Esophagus muscularis mucosa (tissue), 4 donors: ENCODE measurements at places on chromosomes 11 and 22. TPM values are rescaled to one million over a fixed set of nuclear protein-coding genes. Genes with fewer than 3 reads are reported as not detected.

DNA sequence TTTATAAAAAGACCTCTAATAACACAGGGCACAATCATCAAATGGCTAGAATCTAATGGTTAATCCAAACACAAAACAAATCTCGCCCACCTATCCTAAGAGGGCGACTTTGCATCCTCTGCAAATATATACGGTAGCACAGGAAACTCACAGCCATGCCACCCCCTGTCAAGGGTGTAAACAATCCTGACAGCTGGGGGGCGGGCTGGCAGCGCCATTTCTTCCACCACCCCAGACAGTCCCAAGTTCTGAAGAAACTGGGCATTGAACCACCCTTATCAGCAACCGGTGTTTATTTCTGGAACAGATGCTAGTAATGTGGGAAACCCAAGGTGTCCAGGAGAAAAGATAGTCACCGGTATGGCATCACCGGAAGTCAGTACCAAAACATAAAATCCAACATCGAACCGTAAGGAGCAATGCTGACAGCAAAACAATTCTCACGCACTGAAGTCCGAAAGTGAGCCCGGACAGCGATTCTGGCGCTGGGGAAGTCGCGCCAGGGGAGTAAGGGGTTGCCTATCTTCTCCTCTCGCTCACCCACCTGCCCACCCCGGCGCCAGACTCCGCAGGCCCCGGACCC lies 825 bp downstream of the FBXO3 start:
- DNase-seq = no peak

GRCh38 chr11:45457649-45458048 lies 171.5 kb upstream of the SYT13 start:
- DNase-seq = no peak

GRCh38 chr11:15027011-15027410 lies 46.4 kb upstream of the CALCB start:
- DNase-seq = no peak

GRCh38 chr22:37032535-37033460 lies 13.3 kb downstream of the MPST start:
- DNase-seq = no peak

DNA sequence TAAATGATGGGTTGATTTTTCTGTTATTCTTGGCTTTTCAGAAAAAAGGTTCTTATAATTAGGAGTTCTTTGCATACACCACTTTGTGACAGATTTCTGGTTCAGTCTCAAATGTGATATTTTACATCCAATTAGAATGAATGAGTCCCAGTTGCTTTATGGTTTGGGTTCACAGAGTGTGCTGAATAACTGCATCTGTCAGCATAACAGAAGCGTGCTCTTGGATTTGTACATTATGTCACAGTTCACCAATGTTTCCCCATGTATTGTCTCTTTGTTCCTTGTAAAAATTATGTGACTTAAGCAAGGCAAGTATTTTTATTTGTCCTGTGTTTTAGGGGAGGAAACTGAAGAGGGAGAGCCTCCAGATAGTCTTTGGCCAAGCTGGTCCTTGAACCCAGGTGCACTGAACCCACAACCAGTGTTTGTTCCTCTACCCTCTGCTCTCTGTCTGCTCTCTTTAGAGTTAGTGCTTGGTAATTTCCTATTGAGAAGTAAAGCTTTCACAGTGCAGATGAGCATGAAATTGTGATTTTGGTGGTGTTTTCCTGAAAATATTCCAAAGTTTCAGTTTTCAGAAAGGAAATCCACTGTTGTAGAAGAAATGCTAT lies 107.5 kb downstream of the TBC1D22A start:
- no peak for DNase-seq

GRCh38 chr11:101448881-101449442 lies 134.8 kb downstream of the TRPC6 start:
- DNase-seq = no peak

- DNase-seq = no peak
Observed at GRCh38 chr22:23263651-23264555, 83.6 kb downstream of the BCR start.

DNA sequence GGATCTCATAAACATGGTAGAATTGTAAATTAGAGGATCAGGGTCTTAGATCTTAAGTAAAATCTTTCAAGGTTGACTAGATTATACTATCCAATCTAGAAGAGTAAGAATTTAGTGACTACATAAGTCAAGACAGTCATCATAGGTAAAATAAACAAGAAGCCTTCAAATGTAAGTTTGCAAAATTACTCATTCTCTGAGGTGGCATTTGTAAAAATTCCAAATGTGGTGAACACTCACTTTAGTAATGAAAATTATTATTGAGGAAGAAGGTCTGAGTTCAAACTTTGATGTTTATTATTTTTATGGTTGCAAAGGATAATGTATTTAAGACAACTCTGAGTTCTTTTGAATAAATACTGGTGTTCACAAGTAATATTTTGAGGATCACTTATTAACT lies 4.6 kb downstream of the HYLS1 start:
- DNase-seq = no peak

- no peak for DNase-seq
Observed at GRCh38 chr11:70906101-70906500, 346.3 kb downstream of the SHANK2 start.

- no peak for DNase-seq
Observed at GRCh38 chr11:117126223-117126965, 17.7 kb upstream of the PAFAH1B2 start.

DNA sequence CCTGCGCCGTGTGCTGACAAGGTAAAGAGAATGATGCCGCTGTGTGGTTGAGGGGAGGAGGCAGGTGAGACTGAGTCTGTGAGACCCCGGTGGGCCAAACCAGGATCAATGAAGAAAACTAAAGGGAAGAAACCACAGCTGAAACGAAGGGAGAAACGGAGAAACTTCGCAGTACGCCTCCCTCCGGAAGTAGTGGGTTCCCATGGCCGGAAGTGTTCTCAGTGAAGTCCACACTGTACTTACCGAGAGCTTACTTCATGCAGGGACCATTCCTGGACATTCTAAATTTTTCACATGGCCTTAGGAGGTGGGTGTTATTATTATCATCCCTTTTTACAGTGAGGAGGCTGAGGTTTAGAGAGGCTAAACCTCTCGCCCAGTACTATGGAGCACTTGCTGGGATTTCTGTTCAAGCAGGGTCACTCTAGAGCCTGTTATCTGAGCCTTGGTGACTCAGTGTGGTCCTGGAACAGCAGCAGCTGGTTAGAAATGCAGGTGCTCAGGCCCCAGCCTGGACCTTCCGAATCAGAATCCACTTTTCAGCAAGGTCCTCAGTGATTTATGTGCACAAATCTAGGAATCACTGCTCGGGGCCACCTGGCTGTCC lies 17.9 kb downstream of the CD5 start:
- DNase-seq = no peak

DNA sequence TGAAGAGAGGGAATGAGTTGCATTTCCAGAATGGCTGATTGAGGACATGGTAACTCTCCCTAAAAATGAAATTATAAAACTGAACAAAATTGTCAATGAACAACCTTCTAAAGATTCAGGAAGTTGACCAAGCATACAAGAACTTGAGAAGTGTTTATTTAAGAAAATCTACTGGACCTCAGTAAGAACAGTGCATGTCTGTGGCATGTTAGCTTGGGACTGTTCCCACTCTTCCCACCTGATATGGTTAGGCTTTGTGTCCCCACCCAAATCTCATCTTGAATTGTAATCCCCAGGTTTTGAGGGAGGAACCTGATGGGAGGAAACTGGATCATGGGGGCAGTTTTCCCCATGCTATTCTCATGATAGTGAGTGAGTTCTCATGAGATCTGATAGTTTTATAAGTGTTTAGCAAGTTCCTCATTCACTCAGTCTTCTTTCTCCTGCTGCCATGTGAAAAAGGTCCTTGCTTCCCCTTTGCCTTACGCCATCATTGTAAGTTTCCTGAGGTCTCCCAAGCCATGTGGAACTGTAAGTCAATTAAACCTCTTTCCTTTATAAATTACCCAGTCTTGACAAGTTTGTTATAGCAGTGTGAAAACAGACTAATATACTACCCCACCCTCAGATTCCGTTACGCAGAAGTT lies 15.4 kb downstream of the MS4A13 start:
- DNase-seq = no peak

NCAM1 gene
- 96.8 TPM for total RNA-seq

CNIH2 gene
- total RNA-seq = not detected

C11orf86 gene
- total RNA-seq = not detected

MMP11 gene
- 6.2 TPM for total RNA-seq

MS4A7 gene
- 30.7 TPM for total RNA-seq

E2F8 gene
- total RNA-seq = 0.17 TPM
